ENCODE measurements at places on chromosomes 6 and 20.

GRCh38 chr6:99184696-99185095 is 164.8 kb downstream of the FAXC start:
- DNase-seq = no peak

DNA sequence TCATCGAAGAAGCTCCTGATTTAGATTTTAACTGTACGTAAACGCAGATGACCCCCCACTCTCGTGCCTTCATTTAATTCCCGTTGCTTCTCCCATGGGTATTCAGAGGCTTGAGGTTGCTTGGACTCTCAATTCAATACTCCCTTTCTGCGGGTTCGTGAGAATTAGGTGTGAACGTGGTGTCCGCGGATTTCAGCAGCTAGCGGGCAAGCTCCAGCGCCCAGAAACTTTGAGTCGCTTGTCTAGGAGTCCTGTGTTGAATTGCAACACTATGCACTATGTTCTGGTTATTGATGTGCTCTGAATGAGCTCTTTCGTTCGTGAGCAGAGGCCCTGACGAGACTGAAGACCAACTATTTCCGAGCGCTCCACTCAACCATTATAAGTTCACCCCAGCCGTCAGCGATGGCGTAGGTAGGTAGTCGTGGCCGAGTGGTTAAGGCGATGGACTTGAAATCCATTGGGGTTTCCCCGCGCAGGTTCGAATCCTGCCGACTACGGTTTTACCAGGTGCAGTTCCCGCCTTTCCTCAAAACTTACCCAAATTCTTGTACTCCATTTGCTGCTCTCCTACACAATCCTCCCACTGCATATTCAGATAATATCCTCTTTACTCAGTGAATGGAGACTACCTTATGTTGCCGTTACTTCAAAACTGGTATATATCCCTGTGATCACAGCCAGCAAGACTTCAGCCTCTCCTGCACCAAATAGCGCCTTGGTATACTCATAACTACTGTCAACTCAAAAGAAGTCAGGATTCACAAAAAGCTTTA is 72.6 kb upstream of the ZNF184 start:
- DNase-seq = no peak

GRCh38 chr6:114304304-114304887 is 38.4 kb downstream of the HS3ST5 start:
- no peak for DNase-seq

DNA sequence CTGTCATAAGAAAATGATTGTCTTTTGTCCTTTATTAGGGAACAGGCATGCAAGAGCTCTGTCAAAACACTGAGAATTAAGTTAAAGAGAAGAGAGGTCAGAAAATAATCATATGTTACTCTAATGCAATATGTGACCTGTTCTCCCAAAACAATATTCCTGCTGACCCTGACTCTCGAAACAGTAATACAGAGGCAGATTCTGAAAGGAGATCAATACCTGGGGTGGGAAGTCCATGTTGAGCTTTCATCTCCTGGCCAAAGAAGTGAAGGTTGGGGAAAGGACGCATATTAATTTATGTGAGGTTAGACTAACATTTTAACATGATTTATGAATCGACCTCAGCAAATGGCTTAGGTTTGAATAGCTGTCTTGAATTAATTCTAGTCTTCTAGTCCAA is 243.0 kb downstream of the PTPRK start:
- no peak for DNase-seq

- DNase-seq = no peak
These were observed 8.9 kb downstream of the SNHG17 start for GRCh38 chr20:38426006-38426897.

DNA sequence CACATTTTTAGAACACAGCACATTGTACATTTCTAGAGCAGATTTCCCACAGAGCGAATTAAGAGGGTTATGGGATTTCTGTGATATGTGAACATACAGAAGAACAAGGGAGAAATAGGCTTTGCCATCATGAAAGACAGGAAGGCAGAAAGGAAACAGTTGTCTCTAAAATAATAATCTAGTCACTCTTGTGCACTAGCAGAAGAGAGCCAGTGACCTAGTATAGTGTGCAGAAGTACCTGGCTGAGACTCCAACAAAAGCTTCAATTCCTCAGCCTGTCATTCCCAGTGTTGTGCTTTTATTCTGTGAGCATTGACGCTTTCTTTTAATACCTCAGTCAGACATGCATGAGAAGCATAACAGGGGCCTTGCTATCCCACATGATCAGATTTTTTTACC is 17.8 kb upstream of the DCBLD1 start:
- no peak for DNase-seq

DNA sequence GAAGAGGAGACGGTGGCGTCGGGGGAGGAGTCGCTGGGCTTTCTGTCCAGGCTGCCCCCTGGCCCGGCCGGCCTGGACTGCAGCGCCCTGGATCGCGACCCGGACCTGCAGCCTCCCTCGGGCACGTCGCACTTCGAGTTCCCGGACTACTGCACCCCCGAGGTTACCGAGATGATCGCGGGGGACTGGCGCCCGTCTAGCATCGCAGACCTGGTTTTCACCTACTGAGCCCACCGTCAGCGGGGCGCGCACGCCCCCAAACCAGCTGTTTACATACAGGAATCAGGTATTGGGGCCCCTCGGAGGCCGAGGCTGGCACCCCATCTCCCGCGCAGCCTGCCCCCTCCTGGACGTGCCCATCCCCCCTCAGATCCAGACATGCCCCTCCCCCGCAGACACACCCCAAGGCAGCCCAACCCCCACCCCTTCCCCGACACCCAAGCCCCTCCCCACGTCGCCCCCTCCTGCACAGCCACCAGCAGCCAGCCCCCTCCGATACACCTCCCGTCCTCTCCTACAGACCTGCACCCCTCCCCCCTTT is 1.4 kb downstream of the SOX12 start:
- peak; percentile 9 for DNase-seq

GRCh38 chr20:1209447-1210387 is 6.5 kb downstream of the C20orf202 start:
- no peak for DNase-seq

DNA sequence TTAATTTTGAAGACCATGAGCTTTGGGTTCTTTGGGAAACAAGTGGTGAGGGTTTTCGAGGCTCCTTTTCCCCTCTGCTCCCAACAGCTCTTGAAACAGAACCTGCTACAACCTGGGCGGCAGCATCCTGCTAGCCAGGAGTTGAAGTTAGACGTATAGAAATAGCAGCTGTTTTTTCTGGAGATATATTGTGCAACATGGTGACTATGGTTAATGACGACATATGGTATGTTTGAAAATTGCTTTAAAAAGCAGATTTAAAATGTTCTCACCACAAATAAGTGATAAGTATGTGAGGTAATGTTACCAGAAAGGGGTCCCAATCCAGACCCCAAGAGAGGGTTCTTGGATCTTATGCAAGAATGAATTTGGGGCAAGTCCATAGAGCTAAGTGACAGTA is 138.9 kb downstream of the PDE7B start:
- no peak for DNase-seq

GRCh38 chr20:16488086-16488485 is 85.2 kb downstream of the KIF16B start:
- DNase-seq = no peak

GRCh38 chr6:36265744-36266143 is 4.1 kb upstream of the PNPLA1 start:
- no peak for DNase-seq

GRCh38 chr6:129966125-129966524 is 52.3 kb upstream of the L3MBTL3 start:
- no peak for DNase-seq

DNA sequence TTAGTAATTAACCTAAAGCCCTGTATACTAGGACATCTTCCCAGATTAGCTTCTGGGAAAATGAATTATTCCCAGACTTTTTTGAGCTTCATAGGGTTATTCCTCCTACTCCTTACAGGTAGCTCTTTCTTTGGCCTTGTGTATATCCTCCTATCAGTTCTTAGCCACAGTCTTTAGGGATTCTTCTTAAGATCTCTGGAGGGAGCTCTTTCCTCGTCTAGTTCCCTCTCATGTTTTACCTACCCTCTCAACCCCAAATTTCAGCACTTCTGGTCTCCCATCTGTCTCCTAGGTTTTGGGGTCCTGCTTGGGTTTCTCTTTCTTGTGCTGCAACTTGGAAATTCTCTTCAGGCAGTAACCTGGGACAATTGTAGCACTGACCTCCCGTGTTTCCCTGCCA is 46.4 kb upstream of the SLC35B3 start:
- DNase-seq = no peak

DNA sequence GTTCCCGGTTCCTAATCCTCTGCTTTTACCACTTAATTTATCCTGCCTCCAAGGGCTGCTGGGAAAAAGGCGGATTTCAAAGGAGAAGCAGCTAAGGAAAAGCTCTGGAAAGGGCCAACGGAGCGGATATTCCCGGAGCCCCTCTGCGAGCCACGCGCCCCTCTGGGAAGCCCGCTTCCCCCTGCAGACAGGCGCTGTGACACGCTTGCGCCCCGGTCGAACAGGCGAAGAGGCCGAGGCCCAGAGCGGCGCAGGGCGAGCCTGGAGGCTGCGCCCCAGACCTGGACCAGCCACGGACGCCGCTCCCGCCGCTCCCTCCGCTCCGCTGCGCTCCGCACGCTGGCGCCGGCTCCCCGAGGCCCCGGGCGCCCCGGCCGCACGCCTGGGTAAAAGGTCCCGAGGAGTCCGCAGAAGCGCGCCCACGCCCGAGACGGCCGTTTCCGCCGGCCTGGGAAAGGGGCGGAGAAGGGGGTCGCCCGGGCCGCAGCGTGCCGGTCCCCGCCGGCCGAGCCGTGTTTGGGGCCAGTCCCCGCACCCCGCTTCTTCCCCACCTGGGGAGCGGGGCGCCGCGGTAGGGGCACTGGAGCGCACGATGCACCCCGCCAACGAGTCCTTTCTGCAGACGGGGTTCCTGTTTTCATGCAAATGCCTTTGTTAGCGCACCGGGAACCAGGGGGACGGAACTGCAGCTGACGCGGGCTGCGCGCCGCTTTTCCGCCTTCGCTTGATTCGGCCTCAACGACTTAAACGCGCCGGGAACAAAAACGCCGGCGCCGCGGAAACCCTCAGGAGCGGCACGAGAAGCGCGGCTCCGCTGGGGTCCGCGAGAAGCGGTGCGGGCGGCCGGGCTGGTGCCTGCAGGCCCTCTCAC is 91.9 kb upstream of the SIRPA start:
- no peak for DNase-seq

DNA sequence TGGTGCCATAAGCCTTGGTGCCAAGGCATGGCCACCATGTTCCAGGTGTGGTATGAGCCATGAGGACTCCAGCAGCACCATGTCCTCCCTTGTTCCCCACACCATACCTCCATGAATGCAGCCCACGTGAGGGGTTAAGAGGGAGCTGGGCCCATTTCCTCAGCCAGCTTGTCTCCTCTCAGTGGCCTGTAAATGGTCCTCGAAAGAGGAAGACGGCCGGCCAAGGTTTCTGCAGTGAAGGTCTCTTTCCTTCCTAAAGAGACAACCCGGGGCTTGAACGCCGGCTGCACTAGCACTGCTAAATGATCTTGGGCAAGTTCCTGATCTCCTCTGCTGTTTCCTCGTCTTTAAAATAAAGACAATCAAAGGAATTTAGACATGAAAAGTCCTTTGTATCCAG is 154.0 kb downstream of the BMP7 start:
- DNase-seq = no peak

DNA sequence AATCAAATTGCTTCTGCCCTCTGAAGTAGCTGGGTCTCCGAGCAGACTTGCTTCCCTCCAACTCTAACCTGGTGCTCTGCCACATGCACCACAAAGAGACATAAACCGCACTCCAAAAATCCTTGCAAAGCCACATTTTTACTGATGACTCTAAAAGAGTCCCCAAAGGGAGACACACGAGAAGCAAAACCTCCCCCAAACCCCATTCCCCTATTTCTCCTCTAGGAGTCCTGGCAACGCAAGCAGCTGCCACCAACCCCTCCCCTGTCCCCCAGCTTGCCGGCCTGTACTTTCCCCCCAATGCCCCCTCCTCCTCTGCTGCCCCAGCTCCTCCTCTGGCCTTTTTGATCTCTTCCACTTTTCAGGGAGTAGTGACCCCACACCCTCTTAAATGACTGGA is 180.1 kb upstream of the ARID1B start:
- DNase-seq = no peak

GRCh38 chr20:38073307-38074071 is 39.9 kb downstream of the RPRD1B start:
- peak; percentile 8 for DNase-seq

DNA sequence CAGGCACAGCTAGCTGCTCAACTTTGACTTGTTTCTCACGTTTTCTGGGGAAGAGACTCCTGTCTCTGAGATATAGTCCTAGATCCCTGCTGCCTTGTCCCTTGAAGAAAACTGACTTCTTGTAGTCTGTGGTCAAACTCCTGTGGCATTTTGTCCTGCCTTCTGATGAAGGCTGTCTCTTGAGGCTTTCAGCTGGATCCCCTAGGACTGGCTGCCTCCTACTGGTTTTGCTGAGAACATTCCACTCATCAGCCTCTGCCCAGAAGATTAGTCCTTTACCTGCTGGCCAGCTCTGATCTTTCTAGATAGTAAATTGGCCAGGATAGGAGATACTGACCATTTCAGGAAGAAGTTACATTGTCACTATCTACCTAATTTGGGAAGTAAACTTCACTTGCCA is 71.9 kb upstream of the CNR1 start:
- no peak for DNase-seq

- DNase-seq = no peak
These were observed 10.3 kb downstream of the LEMD2 start for GRCh38 chr6:33778444-33779121.

DNA sequence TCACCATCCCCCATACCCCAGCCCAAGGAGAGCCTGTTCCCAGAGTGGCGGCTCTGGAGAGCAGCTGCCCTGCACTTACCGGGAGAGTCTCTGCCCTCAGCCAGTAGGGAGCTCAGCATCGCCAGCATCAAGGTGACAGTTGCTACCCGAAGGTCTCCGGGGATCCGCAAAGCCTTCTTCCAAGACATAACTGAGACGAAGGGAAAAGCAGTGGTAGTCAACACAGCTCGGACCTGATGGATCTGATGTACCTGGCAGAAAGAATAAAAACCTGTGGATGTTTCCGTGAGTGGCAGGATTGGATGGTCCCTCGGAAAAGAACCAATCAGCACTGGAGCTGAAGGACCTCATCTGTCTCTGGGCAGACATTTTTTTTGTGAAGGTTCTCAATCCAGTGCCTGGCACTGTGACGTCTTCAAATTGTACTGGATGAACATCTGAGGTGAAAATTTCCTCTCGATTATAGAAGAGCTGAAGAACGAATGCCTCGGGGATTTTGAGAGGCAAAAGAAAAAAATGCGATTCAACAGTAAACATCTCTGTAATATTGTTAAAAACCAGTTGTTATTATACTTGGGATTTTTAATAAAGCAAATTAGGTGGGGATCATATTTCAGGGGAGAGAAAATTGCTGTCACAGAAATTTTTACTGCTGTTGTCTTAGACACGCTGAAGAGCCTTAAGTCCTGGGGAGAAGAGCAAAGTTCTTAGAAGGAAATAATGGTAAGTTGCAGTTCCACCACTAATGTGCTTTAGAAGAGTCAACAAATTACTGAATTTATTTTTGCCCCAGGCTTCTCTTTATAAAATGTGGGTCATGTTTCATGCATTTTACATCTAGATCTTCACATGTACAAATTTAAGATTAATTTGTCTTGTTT is at the start of gene HLA-DQB1:
TSS of gene HLA-DQB1 (minus strand) at position 238 of the 881 bp plus-strand sequence. CDS start at position 188, 50 bp downstream.
- peak; percentile 45 for DNase-seq

DNA sequence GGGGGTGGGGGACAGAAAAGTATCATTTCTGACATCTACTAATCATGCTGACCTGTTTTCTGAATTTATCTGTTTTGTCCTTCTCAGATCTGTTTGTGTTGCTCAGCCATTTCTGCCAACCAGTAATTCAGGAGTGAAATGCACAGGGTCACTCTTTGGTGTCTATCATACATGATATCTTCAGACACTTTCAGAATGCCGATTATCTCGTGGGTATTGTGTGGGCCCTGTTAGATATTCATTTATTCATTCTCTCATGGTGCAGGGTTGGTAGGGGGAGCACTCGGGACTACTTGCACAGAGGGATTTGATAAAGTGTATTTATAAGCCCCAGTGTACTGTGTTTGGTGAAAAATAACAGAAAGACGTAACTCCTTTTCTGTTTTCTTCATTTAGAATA is 101.2 kb upstream of the CITED2 start:
- DNase-seq = no peak
